Natural killer cell (primary cell): ENCODE measurements at places on chromosomes 11 and 22.

- no peak for DNase-seq
Observed at GRCh38 chr11:13771151-13771550, 102.7 kb downstream of the FAR1 start.

- no peak for DNase-seq
Observed at GRCh38 chr11:5007561-5007960, 12.9 kb downstream of the OR51L1 start.

DNA sequence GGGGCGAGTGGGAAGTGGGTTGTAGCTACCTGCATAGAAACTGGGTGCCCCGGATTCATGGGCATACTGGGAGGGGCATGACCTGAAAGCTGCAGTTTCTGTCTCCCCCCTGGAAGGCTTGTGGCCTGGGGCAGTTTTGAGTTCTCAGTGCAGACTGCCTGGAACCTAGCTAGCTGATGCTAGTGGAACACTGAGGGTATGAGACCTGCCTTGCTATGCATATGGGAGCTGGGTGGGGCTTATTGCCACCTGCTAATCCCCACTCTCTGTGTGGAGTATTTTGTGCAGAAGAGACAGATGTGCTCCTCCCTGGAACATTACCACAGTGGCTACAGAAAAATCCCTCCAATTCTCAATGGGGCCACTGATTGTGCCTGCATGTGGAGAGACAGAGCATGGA, 11.7 kb upstream of the OR56B4 start:
- no peak for DNase-seq

GRCh38 chr11:76891793-76892192, 31.1 kb downstream of the ACER3 start:
- DNase-seq = no peak

DNA sequence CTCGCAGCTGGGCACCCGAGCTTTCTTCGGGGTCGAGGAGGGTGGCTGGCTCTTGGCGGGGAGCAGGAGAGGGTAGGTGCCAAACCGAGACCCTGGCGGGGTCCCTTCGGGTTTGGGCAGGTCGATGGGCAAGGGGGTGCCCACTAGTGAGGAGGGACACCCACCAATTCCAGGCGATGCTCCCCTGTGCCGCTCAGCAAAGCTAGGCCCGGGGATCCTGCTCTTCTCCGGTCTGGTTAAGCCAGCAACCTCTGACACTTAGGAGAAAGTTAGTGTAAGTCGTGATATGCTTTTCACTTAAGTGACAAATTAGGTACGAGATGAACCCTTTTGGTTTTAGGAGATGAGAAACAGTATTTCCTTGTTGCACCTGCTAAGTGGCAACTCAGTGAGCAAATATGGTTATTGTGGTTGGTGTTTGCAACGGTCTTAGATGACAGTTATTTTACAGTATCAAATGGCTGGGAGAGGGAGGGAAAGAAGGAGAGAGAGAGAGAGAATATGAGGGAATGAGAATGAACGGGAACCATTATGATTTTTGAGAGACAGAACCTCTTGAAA, 565 bp downstream of the NUCB2 start:
- DNase-seq = no peak

DNA sequence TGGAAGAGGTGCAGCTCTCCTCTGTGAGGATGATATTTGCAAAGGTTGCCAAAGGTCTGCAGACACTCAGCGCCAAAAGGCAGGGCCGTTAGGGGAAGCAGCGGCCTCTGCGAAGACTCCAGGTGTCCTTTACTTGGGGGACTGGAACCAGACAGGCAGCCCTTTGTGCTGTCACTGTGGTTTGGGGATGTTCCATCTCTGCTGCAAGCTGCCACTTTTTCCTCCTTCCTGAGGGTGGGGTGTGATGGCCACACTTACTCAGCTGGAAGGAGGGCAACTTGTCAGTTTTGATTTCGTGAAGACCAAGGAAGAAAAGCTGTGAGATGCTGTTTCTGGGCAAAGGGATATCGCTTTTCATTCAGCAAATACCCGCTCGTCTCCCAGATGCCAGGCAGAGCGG, 96.5 kb upstream of the PRR5 start:
- no peak for DNase-seq

- no peak for DNase-seq
Observed at GRCh38 chr11:20114588-20114987, 45.7 kb downstream of the DBX1 start.

DNA sequence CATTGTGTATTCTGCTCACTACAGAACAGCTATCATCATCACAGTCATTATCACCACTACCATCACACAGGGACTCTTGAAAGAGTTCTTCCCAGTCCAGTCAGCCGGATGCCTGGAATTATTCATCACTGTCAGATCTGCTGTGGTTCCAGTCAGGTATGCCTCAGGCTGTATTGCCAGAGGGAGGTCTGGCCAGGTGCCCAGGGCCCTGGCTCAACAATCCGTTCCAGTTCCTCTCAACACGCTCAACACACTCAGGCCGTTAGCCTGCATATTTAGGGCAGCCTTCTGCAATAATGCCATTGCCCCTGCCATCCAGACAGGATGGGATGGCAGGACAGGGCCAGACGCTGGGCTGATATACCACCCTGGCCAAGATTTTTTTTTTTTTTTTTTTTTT, 28.6 kb upstream of the RASL10A start:
- DNase-seq = no peak

GRCh38 chr22:24181088-24181995, at the start of gene SUSD2:
Gene SUSD2 (plus strand): TSS chr22:24181487. CDS start chr22:24181520, 33 bp downstream.
- no peak for DNase-seq

DNA sequence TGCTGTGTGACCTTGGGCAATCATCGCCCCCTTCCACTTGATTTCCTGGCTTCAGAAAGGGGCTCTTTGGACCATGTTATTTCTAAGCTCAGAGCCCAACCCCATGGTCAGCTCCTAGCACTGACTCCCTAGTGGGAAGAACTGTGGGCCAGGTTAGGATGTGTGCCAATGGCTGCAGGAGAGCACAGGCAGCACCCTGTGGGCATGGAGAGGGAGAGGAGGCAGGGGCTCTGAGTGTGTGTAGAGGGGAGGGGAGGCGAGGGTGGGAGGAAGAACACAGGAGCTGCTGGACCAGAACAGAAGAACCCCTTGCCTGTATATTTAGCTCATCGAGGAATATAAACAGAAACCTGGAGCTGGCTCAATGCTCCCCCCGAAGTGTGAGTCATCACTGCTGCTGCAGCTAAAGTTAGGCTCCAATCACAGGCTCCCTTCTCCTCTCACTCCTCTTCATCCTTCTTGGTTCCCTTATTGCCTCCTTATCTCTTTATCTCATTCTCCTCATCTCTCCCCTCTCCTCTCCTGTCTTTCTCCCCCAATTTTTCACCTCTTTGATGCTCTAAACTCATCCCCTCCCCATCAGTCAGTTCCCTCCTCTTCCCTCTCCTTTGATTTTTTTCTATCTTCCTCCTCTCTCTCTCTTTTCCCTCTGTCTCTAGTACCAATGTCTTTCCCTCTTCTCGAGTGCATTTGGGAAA, 14.5 kb upstream of the RPS19BP1 start:
- no peak for DNase-seq

GRCh38 chr22:46522797-46523196, 14.6 kb downstream of the CELSR1 start:
- DNase-seq = no peak

DNA sequence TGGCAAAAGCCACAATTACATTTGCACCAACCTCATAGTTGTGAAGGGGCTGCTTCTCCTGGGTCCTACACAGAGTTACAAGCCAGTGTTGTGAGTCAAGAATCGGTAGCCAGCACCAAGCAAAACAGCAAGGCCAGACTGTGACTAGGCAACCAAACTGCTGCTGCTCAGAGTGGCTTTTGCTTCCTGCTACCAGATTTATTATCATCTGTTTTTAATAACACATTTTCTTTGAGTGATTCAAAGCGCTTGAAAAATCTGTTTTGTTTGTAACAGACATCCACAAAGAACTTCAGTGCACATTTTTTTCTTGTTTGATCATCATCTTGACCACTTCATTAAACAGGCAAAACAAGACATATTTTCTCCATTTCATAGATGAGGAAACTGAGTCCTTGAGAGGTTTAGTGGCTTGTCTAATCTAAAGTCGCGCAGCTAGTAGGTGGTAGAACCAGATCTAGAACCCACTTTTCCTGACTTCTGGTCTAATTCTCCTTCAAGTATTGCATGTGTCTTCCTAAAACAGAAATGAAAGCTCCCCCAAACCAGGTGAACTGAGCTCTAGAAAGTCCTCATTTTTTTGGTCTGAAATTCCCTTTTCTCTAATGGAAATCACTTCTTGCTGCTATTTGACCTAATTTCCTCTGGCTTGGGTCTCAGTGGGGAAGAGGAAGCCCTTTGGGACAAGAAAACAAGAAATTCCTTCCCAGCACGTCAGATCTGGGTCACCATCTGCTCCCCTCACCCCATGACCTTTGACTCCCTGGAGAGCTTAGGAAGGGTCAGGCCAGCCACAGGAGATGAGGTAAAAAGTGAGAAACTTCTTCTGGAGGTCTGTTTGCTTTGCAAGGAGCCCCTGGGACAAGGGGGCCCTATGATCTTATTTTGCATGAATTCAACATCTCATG, 39.9 kb downstream of the CWC15 start:
- DNase-seq = no peak

DNA sequence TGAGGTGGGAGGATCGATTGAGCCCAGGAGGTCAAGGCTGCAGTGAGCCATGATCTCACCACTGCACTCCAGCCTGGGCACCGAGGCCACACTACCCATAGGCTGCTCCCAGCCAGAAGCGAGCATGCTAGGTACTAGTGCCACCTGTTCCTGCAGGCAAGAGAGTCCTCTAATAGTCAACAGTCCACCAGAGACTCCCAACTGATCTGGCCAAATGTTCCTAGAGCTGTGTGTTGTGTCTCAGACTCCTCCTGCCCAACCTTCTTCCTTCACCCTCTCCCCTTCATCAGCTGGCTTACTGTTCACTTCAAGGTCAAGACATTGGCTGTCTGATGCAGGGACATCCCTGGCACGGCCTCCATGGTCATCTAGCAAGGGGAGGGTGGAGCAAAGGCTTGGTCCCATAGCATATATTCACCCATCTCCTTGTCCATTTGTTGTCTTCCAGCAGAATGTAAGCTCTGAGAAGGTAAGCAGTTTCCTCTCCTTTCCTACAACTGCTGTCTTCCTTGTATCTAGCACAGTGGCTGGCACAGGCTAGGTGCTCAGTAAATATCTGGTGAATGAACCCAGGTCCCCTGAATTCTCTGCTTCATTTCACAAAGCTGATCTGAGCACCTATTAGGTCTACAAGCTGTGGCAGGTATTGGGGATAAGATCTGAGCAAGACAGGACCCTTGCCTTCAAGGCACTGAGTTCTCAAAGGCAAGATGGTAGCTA, 126.2 kb upstream of the SERPIND1 start:
- no peak for DNase-seq

GRCh38 chr11:119099711-119100110, 1.9 kb downstream of the DPAGT1 start:
- no peak for DNase-seq

GRCh38 chr22:20384865-20385264, 9.1 kb upstream of the ZNF74 start:
- DNase-seq = no peak

- peak; percentile 74 for DNase-seq
Observed at GRCh38 chr11:62081378-62082291, 42.2 kb upstream of the INCENP start.

- DNase-seq = no peak
Observed at GRCh38 chr11:59767225-59767611, 12.0 kb downstream of the STX3 start.

DNA sequence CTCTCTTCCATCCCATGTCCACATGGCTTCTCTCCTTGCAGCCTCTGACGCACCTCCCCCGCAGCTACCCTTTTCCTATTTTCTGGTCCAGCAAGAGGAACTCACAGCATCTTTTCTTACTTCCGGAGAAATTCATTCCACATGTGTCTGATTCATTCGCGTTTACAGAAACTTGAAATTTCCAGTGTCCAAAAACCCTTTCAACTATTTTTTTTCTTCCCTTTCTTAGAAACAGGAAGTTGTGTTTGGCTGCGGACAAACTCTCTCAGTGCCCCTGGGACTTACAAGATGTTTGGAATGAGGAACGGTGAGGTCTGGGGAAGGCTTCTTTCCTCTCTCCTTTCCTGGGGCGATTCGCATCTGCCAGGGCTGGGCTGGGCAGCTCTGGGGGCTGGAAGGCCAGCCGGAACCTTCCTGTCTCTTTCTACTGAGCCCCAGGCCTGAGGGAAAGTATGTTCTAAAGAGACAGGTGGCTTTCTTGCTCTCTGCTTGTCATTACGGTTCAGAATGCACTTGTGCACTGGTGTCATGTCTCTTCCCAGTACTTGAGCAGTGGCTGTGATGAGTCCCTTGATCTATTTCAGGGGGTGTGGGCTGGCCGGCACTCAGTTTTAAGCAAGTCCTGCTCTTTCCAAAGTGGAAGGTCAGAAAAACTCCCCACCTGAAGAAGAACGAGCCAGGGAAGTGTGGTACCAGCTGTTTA, 27.5 kb downstream of the ADAMTS8 start:
- no peak for DNase-seq

GRCh38 chr11:108302121-108302785, 79.4 kb downstream of the ATM start:
- no peak for DNase-seq
